ENCODE measurements at places on chromosomes 1 and 21.
A peak's percentile ranks its signal among the peaks of the same experiment; 100 is the strongest.

DNA sequence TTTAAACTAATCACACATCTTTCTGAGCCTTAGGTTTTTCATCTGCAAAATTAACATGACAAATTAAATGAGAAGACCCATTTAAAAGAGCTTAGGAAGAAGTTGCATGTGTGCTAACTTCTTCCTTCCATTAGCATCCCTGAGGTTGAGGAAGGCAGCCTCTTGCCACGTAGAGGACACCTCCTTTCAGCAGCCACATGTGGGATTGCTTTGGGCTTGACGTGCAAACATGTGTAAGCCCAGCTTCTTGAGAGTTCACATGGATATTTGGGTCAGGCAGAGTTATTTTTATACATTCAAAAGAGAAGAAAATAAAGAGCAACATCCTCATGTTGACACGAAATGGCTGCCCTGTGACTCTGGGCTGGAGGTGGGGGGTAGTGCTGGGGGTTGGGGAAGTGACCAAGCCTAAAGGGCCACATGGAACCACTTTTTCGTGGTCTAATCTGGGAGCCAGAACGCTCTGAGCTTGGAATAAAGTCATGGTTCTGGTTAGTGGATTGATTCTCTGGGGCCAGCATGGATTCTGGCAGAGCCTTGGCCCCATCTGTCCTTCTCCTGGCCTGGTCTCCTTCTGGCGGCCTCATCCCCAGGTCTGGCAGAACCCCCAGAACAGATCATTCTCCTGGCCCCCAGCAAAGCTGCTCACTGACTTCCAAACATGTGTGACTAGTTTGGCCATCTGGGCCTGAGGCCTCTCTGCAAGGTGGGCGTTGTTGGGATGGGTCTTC, 137.1 kb upstream of the USP24 start:
- DNase-seq, result no peak

GRCh38 chr1:71640998-71641397, 560.2 kb upstream of the ZRANB2 start:
- DNase-seq, result no peak

DNA sequence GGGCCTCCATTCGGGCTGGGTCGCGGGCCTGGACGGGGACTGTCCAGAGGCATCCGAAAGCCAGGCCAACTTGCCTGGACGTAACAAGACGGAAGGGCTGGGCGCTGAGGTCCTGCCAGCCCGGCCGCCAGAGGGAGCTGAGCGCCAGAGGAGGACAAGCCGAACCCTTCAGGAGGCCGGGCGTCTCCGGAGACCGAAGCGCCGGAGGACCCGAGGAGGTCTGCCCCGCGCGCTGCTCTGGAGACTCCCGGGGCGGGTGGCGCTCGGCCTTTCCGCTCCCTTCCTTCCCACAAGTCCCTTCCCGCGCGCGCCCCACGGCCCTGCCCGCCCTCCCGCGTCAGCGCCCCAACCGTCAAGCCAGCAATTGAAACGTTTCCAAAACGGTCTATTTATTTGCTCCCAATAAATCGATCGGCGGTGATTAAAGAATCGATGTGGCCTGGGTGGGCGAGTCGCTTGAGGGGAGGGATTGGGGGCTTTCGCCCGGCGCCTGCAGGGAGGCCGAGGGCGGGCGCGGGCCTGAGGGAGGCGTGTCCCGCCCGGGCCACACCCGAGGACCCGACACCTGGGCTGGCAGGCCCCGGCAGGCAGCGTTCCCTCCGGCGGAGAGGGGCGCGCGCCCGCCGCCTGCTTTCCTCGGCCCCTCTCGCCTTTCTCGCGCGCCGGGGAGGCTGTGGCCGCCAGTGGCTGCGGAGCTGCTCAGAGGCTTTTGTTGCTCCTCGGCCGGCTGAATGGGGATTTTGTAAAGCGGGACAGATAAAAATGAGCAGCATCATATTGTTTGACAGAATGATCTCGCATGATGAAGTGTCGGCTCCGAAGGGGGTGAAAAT, 5.2 kb upstream of the FOXD3 start:
- no peak for DNase-seq

GRCh38 chr1:31900790-31901189, 37.4 kb downstream of the PTP4A2 start:
- no peak for DNase-seq

GRCh38 chr1:225573216-225573615, 79.7 kb downstream of the ENAH start:
- DNase-seq, result no peak

DNA sequence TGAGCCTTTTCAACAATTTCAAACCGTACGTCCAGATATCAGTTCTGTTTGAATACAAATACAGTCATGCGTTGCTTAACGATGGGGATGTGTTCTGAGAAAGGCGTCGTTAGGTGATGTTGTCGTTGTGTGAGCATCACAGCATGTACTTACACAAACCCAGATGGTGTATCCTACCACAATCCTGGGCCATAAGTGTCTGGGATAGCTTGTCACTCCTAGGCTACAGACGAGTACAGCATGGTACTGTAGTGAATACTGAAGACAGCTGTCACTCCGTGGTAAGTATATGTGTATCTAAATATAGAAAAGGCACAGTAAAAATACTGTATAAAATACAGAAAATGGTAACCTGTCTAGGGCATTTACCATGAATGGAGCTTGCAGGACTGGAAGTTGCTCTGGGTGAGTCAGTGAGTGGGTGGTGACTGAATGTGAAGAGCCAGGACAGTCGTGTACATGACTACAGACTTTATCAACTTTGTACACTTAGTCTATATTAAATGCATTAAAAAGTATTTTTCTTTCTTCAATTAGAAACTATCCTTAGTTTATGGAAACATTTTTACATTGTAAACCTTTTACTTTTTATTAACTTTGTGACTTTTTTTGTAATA, 10.5 kb upstream of the OR2W3 start:
- no peak for DNase-seq

DNA sequence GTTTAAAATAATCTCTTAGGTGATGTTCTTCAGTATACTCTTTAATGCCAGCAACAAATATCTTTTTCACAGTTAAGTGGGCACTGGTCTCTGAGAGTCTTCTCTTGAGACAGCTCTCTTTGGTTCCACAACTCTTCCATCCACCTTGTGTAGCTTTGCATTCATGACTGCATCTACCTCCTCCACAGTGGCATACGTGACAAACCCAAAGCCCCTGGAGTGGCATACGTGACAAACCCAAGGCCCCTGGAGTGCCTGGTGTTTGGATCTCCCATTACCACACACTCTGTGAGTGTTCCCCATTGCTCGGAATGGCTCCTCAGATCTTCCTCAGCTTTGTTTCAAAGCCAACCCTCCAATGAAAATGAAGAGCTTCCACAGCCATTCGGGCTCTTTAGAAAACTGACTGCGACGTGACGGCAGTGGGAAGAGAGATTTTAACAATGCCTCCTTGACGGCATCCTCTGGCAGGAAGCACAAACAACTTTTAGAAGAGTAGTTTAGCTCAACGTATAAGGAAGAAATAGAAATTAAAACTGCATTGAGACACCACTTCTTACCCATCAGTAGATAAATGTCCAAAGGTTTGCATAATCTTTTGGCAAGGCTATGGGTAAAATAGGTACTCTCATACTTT, 45.8 kb downstream of the SLC30A7 start:
- no peak for DNase-seq

DNA sequence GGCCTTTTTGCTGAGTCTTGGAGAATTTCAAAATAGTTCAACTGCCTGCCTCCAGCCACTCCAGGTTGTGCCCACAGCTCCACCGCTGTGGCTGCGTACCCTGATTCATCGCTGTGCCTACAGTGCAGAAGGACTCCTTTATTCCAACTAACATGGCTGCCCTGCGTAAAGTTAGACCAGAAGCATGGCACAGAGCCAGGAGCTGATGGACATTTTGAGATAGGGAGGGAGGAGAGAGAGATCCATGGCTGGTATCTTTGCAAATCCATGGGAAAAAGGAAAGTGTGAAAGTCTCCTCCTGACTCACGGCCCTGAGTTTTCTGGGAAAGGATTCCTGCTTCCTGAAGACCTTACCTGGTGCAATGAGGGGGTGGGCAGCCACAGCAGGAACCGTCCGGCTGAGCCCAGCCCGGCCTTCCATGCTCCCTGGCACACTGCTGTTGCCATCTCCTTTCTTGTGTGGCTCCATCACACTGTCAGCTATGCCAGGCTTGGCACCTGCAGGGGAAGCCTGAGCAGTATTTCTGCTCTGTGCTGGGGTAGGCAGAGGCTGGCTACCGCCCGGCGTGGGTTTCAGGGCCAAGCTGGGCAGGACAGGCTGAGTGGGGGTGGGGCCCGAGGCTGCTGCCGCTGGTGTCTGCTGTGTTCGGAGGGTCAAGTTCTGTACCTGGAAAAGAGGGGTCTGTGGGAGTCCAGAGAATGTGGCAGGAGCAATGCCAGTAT, 46.0 kb upstream of the A3GALT2 start:
- no peak for DNase-seq

- DNase-seq, result peak; percentile 62
These were observed 23.9 kb downstream of the CD2 start for GRCh38 chr1:116777831-116778830.

DNA sequence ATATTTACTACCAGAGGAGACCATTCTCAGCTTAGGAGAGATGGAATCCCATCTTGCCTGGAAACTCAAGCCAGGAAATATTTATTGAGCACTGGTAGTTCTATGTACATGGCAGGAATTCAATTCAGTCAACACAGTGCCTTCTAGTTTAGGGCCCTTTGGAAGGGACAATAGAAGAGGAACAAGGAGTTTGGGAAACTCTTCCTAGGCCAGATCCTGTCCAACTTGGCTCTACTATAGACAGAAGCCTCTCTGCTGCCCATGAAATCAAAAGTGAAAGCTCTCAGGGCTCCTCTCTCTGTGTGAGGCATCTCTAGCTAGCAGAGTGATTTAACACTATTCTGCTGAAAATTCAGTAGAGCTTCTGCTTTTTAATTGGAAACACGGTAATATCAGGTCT, 244.6 kb upstream of the MAP1LC3C start:
- no peak for DNase-seq

GRCh38 chr1:210099921-210100320, 132.7 kb upstream of the SERTAD4 start:
- no peak for DNase-seq

GRCh38 chr1:53069265-53069662, 7.3 kb downstream of the PODN start:
- DNase-seq, result no peak

DNA sequence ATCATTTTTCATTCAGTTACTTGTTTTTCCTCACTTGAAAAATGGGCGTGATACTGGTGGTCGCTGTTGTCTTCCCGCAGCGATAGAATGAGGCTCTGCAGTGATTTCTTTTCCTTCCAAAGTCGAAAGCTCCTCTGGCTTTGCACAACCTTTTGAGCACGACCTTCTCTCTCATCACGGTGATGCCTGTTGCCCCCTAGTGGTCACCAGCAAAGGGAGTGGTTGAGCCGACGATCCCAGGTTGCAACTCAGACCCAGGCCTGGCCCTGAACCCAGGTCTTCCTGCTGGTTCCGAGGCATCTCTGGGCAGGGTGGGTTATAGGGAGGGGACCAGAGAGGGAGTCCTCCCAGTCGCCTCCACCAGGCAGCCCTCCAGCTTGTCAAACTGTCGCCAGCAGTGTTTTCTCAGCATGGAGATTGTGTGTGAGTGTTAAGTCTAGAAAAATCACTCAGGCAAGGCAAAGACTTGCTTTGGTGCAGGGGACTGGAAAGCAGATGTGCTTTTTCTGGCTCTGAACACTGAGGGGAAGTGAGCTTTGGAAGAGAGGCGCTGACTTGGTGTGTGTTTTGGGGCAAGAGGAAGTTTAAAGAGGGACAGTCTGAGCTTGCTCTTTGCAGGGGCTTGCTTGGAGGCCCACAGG, 285.3 kb downstream of the CAMTA1 start:
- DNase-seq, result peak; percentile 23

DNA sequence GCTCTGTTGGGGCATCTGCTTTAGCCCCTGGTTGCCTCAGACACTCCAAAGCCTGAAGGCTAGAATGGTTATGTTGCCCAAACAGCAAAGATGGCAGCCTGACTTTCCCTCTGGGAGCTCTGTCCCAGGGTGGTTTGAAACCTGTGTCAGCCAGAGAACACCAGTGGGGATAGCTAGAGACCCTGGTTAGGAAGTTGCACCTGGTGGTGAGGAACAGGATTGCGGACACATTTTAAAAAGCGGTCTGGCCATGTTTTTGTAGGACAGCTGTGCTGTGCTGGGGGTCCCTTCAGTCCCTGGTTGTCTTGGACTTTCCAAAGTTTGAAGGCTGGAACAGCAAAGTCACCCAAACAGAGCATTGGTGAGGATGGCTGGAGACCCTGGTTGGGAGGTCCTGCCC, 87.8 kb downstream of the DNM3 start:
- DNase-seq, result no peak

DNA sequence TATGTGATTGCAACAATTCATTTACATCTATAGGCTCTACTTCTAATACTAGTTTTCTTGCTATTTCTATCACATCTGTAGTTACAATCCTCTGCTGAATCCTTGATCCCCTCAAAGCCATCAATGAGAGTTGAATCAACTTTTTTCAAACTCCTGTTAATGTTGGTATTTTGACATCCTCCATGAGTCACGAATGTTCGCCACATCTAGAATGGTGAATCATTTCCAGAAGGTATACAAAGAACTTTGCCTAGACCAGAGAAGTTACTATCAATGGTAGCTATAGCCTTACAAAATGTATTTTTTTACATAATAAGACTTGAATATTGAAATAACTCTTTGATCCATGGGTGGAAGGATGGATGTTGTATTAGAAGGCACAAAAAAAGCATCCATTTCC, 110.0 kb downstream of the AMY1C start:
- DNase-seq, result no peak

- peak; percentile 75 for DNase-seq
These were observed 15.7 kb downstream of the PATJ start for GRCh38 chr1:61757950-61758349.

DNA sequence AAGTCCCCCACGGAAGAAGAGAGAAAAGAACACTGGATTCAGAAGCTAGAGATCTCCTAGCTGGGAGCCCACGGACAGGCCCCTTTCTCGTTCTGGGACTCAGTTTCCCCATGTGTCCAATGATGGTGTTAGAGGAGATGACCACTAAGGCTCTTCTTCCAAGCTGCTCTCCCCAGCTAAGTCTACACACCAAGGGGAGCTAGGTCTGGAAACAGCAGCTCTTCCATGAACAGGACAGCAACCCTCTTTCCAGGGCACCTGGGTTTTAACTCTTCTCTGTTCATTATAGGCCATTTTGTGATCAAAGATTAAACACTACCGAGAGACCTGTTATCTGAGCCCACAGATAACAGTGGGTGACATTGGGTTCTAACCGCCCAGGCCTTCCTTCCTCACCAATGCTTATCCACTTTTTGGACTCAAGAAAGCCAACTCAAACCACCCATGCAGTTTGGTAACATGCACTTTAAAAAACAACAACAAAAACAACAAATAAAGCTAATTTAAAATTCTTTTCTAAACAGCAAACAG, 85.9 kb downstream of the MRPL37 start:
- DNase-seq, result no peak

DNA sequence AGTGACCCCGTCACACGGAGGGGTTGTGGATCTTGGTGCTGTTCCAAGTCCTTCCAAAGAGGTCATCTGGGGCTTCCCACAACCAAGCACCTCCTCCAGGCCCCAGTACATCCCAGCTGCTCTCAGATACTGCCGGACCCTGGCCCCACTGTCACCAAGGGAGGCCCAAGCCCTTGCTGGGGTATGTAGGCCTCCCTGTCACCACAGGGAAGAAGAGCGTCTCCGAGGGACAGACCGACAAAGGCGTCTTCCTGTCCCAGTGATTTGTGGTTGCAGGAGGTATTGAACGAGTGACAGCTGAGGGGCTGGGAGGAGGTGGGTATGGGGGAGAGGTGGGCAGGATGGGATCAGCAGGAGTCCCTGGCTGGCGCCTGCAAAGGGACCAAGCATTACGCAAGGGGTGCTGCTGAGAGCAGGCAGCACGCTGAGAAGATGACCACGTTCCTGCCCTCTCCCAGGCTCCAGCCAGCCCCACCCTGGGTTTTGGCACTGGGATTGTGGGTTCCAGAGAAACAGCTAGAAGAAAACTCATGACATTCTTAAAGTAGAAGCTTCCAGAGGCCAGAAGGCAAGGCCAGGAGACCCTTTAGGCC, 29.7 kb downstream of the LRP8 start:
- no peak for DNase-seq
